ENCODE measurements at places on chromosomes 16 and 17. TPM values are rescaled to one million over a fixed set of nuclear protein-coding genes. Genes with fewer than 3 reads are reported as not detected.

The DYNLL2 gene
- 11.7 TPM for total RNA-seq

The CACNG3 gene
- under 0.01 TPM for total RNA-seq

The LPCAT2 gene
- 5.2 TPM for total RNA-seq

The SLC47A1 gene
- 0.33 TPM for total RNA-seq

The OR1F1 gene
- not detected for total RNA-seq

The TP53TG3B gene
- total RNA-seq: not detected

The SRCIN1 gene
- 0.52 TPM for total RNA-seq

The SPIRE2 gene
- total RNA-seq: 1.6 TPM

The MMP28 gene
- total RNA-seq: 1.1 TPM

The HEATR9 gene
- 0.05 TPM for total RNA-seq

The SLFN12L gene
- total RNA-seq: 3.7 TPM

The KRTAP4-6 gene
- not detected for total RNA-seq

DNA sequence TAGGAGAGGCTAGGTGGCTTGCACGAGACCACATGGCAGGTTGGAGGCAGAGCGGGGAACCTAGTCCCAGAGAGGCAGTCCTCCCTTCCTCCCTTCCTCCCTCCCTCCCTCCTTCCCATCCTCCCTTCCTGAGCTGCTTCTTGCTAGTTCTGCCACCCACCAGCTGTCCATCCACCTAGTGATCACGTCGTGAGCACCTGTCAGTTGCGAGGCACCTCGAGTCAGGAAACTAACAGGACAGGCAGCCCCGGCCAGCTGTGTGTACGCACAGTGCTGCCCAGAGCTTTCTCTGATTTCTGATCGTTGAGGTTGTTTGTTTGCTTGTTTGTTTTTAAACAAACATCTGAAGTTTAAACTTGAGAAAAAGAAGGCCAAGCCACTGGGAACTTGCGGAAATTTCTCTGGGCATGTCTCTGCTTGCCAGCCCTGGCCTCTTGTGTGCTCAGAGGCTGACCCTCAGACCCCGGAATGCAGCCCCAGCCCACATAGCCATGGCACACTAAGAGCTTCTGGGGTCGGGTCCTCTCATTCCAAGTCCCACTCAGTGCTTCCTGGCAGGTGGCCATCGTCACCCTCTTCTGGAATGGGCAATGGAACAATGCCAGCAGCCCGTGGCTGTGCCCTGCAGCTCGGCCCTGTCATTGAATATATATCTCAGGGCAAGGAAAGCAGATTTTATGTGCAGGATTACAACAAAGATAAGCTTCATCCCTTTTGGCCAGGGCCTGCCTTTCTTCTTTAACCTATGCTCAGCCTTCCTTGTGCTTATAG is 174.0 kb downstream of the KATNIP start:
- no peak for DNase-seq

GRCh38 chr16:88761830-88762229 is 23.2 kb downstream of the PIEZO1 start:
- DNase-seq: no peak

DNA sequence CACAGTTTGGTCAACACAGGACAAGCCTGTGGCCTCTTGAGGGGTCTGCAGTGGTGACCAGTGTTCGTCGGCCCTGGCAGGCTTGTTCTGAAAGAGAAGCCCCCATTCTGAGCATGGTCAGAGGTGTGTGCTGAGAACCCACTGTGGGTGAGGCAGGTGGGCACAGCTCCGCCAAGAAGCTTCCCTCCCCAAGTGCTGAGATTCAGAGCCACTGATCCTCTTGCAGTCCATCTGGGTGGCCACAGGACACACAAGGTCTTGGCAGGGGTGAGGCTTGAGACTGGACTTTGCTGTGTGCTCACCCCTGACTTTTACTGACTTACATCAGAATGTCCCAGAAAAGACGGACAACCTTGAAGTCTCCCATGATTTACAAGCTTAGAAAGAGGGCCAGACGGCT is 18.7 kb downstream of the MPRIP start:
- no peak for DNase-seq

- no peak for DNase-seq
These were observed 44.6 kb downstream of the MARVELD3 start for GRCh38 chr16:71670537-71670936.

- peak; percentile 68 for DNase-seq
These were observed 30.9 kb downstream of the SOCS1 start for GRCh38 chr16:11224894-11225676.

GRCh38 chr16:17194190-17194780 is 276.5 kb downstream of the XYLT1 start:
- peak; percentile 42 for DNase-seq

- peak; percentile 23 for DNase-seq
These were observed 11.2 kb downstream of the METTL22 start for GRCh38 chr16:8632675-8633182.

GRCh38 chr16:66070140-66070917 is 296.2 kb upstream of the CDH5 start:
- DNase-seq: no peak

DNA sequence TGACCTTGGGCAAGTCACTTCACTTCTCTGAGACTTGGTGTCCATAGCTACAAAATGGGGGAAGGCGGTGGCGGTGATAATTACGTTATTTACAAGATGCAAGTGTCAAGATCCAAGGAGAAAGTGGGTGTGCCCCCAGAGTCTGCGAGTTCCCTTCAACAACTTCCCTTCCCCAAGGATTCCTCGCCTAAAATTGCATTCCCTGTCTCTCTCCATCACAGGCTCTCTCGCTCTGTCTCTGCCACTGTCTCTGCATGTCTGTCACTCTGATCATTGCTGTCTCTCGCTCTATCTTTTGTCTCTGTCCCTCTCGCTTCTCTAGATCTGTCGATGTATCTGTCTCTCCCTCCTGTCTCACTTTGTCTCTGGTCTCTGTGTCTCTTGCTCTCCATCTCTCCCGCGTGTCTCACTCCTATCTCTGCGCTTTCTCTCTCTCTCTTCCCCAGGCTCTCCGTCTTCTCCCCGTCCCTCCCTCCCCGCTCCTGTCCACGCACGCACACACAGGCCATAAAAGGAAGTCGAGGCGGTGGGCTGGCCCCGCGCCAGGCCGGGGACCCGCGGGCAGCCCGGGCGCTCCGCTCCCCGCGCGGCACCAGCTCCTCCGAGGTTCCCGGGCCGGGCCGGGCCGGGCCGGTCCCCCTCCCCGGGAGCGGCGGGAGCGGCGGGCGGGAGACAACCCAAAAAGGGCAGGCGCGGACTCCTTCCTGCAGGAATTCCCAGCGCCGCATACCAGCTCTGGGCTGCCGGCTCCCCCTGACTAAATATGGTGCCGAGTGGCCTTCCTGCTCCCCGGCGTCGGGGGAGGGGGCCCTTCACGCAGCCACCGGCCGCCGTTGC is 1.1 kb upstream of the MYH11 start:
- no peak for DNase-seq

DNA sequence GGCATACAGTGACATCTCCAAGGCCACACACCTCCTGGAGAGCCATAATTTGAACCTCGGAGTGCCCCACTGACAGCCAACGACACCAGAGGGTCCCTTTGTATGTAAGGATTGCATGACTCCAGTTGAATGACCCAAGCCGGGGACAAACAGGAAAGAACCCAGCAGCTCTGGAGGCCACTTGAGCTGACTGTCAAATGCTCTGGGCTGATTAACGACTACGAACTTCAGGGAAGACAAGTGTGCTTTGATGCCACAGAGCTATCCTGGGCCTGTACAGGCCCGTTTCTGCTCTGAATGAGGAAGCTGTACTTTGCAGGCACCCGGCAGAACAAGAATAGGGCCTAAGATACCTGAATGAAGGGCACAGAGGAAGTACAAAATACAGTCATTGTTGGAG is 404.6 kb downstream of the SLC39A11 start:
- no peak for DNase-seq

DNA sequence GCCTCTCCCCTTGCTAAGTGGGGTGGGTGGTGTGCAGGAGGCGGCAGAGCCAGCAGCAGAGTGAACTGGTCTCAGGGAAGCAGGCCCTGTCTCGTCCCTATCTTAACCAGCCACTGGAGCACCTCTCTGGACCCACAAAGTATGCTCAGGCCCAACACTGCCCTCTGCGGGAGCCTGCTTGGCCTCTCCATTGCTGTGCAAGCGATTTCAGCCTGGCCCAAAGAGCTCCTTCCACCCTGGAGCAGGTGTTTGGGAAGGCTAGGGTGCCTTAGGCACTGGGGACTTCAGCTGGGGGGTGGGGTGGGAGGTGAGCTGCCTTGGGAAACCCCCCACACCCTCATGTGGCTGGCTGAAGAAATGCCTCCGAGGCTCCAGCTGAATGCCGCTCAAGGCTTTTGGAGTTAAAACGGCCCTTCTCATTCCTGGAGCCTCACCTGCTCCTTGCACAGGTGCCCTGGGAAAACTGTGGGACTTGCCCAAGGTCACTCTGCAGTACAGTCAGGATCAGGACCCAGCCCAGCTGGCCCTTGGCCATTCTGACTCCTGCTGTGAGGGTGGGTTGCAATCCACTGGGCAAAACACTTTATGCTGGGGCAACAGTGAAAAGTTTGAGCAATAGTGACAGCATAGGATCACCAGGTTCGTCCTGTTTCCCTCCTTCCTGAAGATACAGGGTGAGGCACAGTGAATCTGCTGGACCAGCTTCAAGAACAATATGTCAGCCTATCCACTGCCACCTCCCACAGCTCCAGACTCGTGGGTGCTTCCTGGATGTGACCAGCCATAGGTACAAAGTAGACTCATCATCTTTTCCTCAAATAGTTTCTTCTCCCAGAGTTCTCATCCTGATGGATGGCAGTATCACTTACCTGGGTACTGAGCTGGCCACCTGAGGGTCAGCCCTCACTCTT is 5.9 kb upstream of the UBE2O start:
- DNase-seq: no peak

DNA sequence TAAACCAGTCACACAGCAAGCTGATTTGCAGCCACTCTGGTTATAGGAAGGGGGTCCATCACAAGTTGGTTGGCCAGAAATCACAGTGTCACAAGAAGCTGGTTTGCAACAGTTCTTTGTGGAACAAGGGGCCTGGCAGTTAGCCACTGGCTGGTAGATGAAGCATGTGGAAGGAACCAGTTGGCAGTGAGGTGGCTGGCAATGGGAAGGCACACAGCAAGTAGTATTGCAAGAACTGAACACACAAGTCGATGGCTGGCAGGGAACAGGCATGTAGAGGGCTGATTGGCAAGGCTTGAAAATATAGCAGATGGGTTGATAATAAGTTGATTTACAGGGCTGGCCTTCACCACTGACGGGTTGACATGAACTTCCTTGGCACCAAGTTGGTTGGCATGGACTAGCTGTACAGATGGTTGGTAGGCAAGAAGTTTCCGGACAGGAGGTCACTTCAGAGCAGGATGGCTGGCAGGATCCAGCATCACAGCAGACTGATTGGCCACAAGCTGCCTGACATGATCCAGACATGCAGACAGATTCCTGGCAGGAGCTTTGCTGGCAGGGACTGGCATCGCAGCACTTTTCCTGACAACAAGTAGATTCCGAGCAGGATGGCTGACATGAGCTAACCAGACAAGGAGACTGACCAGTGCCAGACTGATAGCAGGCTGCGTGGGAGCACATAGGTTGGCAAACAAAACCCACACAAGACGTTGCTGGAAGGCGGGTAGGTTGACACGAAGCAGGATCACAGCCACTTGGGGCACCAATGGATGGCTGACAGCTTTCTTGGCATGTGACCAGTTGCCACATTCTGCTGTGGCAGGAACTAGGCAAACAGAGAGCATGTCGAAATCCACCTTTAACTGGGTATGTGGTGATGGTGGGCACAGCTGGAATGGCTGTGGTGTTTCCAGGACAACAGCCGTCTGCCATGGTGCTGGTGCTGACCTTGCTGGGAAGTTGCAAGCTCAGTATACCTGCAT is at the start of gene KRTAP29-1:
Gene KRTAP29-1 (minus strand): TSS at position 936 of the 986 bp plus-strand sequence. CDS start 0 bp downstream, at position 936.
- DNase-seq: no peak

DNA sequence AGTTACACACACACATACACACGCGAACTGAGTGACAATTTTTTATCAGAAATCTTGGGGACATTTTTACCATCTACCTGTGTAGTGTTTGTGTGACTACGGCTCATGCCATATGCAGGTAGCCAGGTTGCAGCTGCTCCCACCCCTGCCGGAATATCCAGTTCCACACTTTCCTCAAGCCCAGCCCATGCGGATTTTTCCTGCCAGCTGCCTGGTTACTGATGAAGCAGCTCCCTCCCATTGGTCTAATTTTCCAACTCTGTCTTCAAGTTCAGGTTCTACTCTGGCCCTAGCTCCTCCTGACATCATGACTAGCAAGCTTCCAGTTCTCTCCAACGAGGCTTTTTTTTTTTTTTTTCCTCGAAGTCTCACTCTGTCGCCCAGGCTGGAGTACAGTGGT is 4.8 kb downstream of the GSG1L2 start:
- no peak for DNase-seq

GRCh38 chr16:89548344-89549006 is 12.0 kb upstream of the RPL13 start:
- no peak for DNase-seq

DNA sequence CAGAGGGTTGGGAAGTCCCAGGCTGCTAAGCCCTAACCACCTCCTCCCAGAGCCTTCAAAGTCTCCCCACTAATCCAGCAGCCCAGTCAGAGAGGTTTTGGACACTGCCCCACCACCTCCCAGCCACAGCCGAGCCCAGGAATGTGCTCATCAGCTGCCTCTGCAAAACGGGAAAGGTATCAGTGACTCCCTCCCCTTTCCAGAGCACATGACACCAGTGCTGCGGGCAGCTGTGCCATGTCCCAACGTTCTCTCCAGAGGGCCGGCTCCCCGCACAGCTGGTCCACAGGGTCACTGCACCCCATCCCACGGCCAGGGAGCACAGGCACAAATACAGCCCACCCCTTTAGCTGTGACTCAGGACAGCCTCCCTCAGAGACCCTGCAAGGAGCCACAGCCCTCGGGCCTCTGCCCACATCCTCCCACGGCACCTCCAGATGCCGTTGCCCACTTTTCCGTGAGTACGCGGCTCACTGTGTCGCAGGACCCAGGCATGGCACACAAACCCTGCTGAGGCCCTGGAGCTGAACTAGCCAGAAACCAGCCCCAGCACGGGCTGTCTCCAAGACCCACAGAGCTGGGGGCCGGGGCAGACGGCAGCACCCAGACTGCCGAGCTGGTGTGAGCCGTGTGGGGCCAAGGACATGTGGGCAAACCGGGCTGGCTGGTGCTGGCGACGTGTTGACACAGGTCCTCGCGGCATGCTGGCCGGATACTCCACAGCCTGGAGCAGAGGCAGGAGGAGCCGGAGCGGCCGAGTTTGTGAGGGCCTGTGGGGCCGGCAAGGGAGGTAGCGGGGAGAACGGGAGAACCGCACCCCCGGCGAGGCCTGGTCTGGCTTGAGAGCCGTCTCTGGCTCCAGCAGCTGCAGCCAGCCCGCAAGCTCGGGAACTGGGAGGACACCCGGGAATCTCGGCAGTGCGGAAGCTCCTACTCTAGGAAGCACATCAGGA is 6.3 kb upstream of the PPP1R27 start:
- no peak for DNase-seq

DNA sequence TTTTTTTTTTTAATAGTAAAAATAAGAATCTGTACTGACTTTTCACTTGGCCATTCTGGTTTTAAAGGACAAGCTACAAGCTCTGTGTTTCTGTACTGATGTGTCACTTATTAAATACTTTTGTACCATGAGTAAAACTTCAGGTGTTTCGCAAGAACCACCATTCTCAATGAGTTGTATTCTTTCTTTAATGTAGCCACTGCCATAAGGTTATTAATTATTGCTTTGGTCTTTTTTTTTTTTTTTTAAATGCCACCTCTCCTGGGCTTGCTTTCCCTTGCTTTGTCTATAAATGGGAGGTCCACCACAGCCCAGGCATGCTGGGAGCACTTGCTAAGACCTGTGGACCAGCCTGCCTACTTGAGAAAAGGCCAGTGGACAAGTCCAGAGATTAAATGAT is 8.4 kb downstream of the ARL2BP start:
- no peak for DNase-seq

All from thymus (tissue), 14 donors.